Neural progenitor cell (in vitro differentiated cells): ENCODE measurements at places on chromosomes 1 and 21. TPM values are rescaled to one million over a fixed set of nuclear protein-coding genes. Genes with fewer than 3 reads are reported as not detected.

The FMOD gene
- 0.19 TPM in 1 of 2 replicates, not detected in the other for total RNA-seq

DNA sequence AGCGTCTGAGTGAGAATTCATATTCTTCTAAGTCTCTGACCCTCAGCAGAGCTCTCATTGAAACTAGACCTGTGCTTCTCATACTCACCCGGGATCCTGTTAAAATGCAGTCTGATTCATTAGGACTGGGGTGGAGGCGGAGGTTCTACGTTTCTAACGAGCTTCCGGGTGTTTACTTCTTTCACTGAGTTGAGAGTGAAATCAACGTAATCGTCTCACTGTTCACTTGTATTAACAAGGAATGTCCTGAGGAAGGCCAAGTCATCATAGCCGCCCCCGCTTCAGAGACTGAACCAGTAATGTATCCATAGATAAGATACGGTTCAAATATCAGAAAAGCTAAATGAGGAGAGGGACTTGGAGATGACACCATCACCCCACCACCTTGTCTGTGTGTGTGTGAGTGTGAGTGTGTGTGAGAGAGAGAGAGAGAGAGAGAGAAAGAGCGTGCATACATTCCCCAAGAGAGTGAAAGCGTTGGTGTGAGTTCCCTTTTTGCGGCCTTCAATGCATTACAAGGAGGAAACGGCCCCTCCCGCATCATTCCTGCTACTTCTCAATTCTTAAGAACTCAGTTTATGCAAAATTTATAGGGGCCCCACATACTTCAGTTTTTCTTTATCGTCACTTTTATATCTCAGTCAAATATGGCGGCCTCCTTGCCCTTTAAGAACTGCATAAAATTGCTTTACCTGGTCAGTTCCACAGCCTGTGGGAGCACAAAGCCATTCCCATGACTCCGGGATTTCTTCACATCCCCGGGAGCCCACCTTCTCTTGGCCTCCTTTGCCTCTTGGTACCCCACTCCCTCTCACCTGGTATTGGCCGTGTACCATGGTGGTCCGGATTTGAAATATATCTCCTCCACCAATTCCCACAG lies 19.8 kb downstream of the KMO start:
- no peaks in the 10 kb centered on the region for H3K27me3 ChIP-seq
- H3K27ac ChIP-seq, result no peak overlapping the region
- no peaks in the 10 kb centered on the region for H3K36me3 ChIP-seq

DNA sequence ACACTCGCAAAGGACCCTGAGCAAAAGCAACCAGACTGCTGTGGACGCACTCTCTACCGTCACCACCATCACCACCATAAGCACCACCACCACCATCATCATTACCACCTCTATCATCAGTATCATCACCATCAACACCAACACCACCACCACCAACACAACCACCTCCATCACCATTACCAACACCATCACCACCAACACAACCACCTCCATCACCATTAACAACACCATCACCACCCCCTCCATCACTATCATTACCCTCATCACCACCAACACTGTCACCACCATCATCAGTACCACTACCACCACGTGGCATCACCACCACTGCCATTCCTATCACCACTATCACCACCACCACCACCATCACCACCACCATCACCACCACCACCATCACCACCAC lies 38.8 kb upstream of the RIPK4 start:
- no peaks in the 10 kb centered on the region for H3K36me3 ChIP-seq
- H3K27me3 ChIP-seq, result no peaks in the 10 kb centered on the region
- H3K4me1 ChIP-seq, result no peaks in the 10 kb centered on the region
- H3K27ac ChIP-seq, result no peak overlapping the region
- DNase-seq, result no peak

The ATXN7L2 gene
- 6.5 and 8.5 TPM in 2 replicates for total RNA-seq

The CD1C gene
- total RNA-seq, result not detected in 2 replicates

The HTR1D gene
- total RNA-seq, result 1.1 and 2.0 TPM in 2 replicates

DNA sequence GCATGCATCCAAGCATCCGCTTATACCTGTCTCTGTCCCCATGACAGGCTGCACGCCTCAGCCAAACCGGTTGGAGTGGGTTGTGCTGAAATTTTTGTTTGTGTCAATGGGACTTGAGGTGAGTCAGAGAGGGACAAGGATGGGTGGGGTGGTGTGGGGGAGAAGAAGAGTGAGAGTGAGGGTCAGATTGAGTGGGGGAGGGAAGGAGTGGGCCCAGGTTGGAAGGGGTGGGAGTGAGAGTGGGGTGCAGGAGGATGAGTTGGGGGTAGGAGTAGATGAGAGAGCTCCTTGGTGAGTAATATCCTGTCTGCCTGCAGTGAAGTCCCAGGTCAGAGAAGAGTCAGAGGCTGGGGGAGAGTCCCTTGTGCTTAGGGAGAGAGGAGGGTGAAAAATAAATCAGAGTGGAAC lies 3.3 kb upstream of the NECTIN4 start:
- no peaks in the 10 kb centered on the region for H3K36me3 ChIP-seq
- no peak overlapping the region for H3K27ac ChIP-seq
- no peak overlapping the region for H3K4me3 ChIP-seq
- H3K27me3 ChIP-seq, result no peaks in the 10 kb centered on the region
- no peak for DNase-seq
- no peaks in the 10 kb centered on the region for H3K4me1 ChIP-seq

The ETV3L gene
- 0.25 TPM in 1 of 2 replicates, not detected in the other for total RNA-seq

- DNase-seq, result no peak
- no peak overlapping the region for H3K27ac ChIP-seq
- no peaks in the 10 kb centered on the region for H3K36me3 ChIP-seq
- no peaks in the 10 kb centered on the region for H3K27me3 ChIP-seq
- H3K4me3 ChIP-seq, result no peak overlapping the region
- H3K4me1 ChIP-seq, result no peaks in the 10 kb centered on the region
Measured at GRCh38 chr21:28421716-28422524, 570.8 kb downstream of the LTN1 start.

The REN gene
- total RNA-seq, result not detected in 2 replicates

The VTCN1 gene
- 0.11 and 0.22 TPM in 2 replicates for total RNA-seq

The PTBP2 gene
- 149 and 170 TPM in 2 replicates for total RNA-seq

GRCh38 chr1:172179918-172180317 lies 240.6 kb upstream of the C1orf105 start:
- peaks cover 3% of the 10 kb centered on the region for H3K4me1 ChIP-seq
- no peak overlapping the region for H3K27ac ChIP-seq
- no peaks in the 10 kb centered on the region for H3K36me3 ChIP-seq
- no peak overlapping the region for H3K4me3 ChIP-seq

GRCh38 chr1:223230161-223230881 lies 87.3 kb upstream of the TLR5 start:
- H3K27me3 ChIP-seq, result no peaks in the 10 kb centered on the region
- no peaks in the 10 kb centered on the region for H3K36me3 ChIP-seq
- no peak overlapping the region for H3K27ac ChIP-seq
- no peak overlapping the region for H3K4me3 ChIP-seq
- no peaks in the 10 kb centered on the region for H3K4me1 ChIP-seq

DNA sequence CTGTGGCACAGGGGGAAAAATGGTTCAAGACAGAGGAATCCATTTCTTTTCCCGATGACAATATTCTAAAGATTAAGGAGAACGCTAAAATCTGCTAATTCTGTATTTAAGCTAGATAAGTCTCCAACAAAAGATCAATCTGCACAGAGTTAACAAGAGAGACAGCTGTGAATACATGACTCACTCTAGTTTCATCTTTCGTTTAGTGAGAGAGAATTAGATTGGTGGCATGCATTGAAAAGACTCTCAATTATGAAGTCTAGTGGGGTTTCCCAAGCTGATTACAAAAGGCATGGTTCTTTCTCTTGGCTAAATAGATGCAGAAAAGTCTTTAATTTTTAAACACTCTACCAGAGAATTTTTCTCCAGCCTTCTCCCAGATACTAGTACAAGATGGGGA lies 34.4 kb downstream of the CAPN9 start:
- H3K36me3 ChIP-seq, result no peaks in the 10 kb centered on the region
- no peak for DNase-seq
- H3K4me3 ChIP-seq, result no peak overlapping the region
- peaks cover 18% of the 10 kb centered on the region for H3K4me1 ChIP-seq
- H3K27me3 ChIP-seq, result peaks cover 9% of the 10 kb centered on the region

- peaks cover 20% of the 10 kb centered on the region for H3K4me1 ChIP-seq
- H3K4me3 ChIP-seq, result no peak overlapping the region
- H3K36me3 ChIP-seq, result no peaks in the 10 kb centered on the region
- no peaks in the 10 kb centered on the region for H3K27me3 ChIP-seq
- no peak overlapping the region for H3K27ac ChIP-seq
- no peak for DNase-seq
Measured at GRCh38 chr1:164693564-164694359, 134.8 kb downstream of the PBX1 start.

The PADI4 gene
- total RNA-seq, result not detected in 2 replicates

The ZP4 gene
- total RNA-seq, result 0.50 TPM in 1 of 2 replicates, not detected in the other

GRCh38 chr1:163436140-163436812 lies 114.5 kb downstream of the NUF2 start:
- H3K36me3 ChIP-seq, result no peaks in the 10 kb centered on the region
- no peak for DNase-seq
- no peaks in the 10 kb centered on the region for H3K4me1 ChIP-seq
- H3K27me3 ChIP-seq, result no peaks in the 10 kb centered on the region
- no peak overlapping the region for H3K4me3 ChIP-seq

The PCBP3 gene
- total RNA-seq, result 4.6 and 6.7 TPM in 2 replicates
